ENCODE measurements at places on chromosomes 2 and 18.

- no peak for DNase-seq
Observed at GRCh38 chr18:14085770-14086457, 46.3 kb downstream of the ZNF519 start.

DNA sequence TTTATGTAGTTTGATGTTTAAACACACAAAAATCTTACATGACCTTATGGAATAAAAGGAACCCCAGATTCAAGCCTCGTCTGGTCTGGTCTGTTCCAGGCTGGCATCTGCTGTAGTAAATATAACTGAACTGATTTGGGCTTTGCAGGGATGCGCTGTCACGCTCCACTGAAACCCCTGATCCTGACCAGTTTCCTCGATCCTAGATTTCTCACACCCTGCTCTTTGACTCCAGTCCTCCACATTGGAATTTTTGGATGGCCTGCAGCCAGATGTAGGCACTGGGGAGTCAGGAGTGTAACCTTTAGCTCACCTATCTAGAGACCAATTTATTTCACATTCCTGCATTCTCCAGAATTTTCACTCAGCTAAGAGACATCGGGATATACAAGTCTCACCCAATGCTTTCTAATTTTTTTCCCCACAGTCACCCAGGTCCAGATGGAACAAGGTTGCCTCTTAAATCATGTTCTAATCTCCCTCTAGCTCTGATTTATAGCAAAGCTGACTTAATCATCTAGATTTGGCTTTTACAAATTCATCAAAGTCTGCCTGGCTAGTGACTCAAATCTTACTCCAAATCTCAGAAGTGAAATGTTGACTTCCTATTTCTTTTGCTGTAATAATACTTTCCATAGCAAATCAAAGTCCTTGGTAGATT, 219.6 kb downstream of the CD226 start:
- DNase-seq, result no peak

DNA sequence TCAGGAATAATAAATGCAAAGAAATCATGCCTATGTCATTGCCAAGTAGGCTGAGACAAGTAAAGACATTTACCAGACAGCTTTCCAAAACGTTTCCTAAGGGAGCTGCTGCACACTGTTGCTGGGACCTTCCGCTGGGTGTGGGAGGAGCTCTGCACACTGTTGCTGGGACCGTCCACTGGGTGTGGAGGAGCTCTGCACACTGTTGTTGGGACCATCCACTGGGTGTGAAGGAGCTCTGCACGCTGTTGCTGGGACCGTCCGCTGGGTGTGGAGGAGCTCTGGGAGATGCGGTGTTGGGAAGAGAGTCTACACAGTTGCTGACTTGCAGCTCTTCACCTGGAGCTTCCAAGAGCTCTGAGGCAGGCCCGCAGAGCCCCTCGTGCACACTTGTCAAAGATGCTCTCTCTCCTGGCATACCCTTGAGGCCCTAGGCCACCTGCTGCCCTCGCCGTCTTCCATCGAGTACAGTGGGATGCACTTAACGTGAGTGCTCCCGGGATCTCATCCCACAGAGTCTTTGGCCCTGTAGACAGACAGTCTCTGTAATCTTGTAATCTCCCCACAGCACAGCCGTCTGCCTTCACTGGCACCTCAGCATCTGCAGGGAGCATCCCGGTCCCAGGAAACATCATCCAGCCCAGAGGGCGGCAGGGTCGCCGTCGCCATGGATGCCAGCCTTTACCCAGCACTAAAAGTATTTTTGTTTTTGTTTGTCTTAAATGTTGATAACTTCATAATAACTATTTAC, 51.4 kb downstream of the TRAPPC12 start:
- DNase-seq, result no peak

- no peak for DNase-seq
Observed at GRCh38 chr18:53489266-53489665, 735.2 kb downstream of the MBD2 start.

DNA sequence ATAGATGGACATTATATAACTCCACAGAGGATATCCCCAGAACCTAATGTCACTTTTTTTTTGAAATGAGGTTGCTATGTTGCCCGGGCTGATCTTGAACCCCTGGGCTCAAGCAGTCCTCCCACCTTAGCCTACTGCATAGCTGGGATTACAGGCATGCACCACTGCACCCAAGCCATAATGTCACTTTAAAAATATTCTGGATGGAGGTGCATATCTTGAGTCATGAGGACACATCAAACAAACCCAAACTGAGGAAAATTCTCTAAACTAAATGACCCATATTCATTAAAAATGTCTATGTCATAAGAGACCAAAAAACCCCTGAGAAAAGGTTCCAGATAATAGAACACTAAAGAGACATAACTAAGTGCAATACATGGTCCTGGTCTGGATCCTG, 36.3 kb downstream of the OSGEPL1 start:
- no peak for DNase-seq

Measured in activated T-cell treated with anti-CD3 and anti-CD28 coated beads for 1 hour (primary cell).